RPMI8226 (cell line): ENCODE measurements at places on chromosomes 7 and 10.
A peak's percentile ranks its signal among the peaks of the same experiment; 100 is the strongest.

- DNase-seq: no peak
Observed at GRCh38 chr7:7190142-7190541, 7.8 kb downstream of the C1GALT1 start.

GRCh38 chr10:8183241-8183704, 128.8 kb downstream of the GATA3 start:
- DNase-seq: no peak

DNA sequence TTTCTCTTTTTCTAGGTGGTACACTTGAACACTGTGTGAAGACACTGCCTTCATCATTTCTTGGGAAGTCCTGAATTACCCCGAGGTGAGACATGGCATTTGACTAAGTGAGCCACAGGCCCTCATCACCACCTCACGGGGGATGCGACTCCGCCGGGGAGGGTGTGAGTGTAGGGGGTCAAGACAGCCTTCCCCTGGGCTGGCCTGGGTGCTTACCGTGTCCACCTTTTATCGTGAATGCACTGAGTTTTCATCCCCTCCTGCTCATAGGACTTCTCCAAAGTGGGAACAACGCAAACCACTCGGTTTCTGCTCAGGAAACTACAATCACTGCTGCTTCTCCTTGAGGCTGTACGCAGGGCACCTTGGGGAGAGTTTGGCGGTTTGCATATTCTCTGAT, 176.9 kb downstream of the SH2D4B start:
- no peak for DNase-seq

- no peak for DNase-seq
Observed at GRCh38 chr10:38143587-38143986, 49.5 kb downstream of the ZNF37A start.

DNA sequence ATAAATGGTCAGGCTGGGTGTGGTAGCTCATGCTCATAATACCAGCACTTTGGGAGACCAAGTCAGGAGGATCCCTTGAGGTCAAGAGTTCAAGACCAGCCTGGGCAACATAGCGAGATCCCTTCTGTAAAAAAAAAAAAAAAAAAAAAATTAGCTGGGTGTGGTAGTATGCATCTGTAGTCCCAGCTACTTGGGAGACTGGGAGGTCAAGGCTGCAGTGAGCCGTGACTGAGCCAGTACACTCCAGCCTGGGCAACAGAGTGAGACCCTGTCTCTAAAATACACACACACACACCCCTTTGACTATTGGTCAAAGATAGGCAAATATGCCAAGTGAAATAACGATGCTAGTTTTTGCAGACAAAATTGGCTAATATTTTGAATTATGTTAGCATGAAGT, 80.6 kb downstream of the IGF2BP3 start:
- no peak for DNase-seq

DNA sequence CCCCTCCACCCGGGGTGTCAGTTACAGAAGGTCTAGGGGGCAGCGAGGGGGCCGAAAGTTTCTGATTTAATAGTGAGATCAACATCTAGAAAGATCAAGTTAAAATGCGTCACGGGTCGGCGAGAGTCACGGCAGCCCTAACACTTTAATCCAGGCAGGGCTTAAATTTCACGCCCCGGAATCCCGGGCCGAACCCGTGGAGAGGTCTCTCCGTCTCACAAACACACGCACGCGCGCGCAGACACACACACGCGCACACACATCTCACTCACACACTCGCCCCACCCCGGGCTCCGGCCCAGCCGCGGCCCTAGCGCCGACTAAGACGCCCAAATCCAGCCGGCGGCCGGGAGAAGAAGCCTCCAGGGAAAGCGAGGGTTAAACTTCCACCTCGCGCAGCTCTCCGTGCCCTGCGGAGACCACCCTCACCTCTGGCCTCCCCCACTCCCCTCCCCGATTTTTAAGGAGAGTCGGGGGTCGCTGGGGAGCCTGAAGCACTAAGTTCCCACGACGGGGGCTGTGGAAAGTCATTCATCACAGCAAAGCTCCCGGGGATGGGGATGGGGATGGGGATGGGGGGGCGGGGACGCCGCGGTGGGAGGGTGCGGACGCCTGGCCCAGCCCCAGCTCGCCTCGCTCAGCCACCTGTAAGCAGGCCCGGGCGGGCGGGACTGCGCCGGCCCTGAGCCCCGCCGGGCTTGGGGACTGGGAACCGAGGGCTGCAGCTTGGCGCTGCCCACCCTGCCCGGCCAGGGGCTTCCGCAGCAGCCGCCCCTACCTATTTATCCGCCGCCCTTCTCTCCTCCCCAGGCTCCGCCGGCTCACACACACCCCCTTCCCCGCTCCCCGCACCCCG, 1.6 kb downstream of the PDGFA start:
- DNase-seq: peak; percentile 69

GRCh38 chr7:150964593-150965111, 13.5 kb downstream of the KCNH2 start:
- peak; percentile 91 for DNase-seq

- peak; percentile 68 for DNase-seq
Observed at GRCh38 chr7:47478926-47479711, 102.8 kb downstream of the TNS3 start.

DNA sequence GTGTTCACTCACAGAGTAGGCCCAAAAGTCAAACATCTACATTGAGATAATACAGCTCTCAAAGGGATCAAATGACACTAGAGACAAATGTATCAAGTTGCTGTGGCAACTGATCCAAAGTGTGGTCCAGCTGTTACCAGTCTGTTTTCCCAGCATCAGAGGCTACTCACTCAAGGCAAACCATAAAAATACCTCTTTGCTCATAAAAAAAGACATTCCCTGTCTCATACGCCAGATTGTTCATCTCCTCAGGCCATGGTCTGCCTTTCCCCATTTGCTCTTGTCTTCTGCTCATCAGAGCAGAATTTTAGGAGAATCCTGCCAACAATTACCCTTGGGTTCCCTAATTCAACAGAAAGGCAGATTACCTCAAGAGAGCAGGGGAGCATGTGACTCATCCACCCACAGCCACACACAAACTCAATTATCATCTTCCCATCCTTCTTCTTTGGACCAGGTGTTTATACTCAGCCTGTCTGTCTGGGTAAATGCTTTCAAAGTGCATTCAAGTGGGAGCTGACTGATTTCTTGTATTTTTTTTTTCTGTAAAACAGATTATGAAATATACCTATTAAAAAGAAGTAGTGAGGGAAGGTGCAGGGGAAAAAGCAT, 226.5 kb upstream of the HPS1 start:
- no peak for DNase-seq

- peak; percentile 96 for DNase-seq
Observed at GRCh38 chr7:23471106-23471859, 992 bp upstream of the IGF2BP3 start.

DNA sequence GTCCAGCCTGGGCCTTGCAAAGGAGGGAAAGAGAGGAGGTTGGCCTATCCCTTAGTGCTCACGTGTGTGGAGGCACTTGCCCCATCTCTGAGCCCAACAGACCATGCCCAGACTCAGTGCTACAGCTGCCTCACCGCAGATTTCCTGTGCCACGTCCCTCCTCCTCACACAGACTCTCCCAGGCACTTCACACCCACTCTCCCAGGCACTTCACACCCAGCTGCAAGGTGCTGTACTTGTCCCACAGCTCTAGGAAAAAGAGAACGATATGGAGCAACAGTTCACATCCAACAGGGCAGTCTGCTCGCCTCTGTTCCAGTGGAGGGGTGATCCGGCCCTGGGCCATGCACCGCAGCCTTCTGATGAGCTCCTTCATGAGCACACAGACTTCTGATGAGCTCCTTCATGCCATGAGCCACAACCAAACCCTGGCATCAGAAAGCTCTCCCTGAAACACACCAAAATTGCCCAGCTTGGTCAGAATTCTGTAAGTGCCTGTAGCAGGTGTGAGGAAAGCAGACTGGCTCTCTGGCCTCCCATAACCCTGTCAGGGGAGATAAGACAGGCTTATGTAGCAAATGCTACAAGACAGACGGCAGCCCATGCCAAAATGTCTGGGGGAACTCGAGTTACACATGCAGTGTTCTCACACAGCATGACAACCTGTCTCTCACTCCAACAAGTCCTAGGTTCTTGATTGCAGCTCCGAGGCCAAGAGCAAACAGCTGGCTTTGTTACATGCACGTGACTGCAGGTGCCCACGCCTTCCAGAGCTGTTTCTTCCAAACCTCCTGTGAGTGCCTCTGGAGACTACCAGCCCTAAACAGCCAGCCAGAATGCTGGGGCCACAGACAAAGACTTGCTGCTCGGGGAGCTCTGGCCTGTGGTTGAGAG, 348.5 kb downstream of the GRID1 start:
- DNase-seq: no peak

DNA sequence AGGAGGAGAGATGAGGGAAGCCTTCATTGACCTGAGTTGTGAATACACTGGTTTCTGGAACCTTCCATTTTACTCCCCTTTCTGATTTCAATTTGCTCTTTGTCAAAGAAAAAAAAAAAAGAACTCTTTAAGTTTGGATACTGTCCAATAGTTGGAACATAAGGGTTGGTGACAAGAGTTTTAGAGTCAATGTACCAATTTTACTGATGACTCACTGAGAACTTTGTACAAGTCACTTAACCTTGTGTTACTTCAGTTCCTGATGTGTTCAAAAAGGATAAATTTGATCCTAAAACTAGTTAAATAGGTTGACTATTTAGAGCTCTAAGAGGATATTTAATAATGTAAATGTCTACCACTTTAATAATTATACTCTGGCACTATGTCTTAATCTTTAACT, 4.1 kb upstream of the CDK14 start:
- no peak for DNase-seq

DNA sequence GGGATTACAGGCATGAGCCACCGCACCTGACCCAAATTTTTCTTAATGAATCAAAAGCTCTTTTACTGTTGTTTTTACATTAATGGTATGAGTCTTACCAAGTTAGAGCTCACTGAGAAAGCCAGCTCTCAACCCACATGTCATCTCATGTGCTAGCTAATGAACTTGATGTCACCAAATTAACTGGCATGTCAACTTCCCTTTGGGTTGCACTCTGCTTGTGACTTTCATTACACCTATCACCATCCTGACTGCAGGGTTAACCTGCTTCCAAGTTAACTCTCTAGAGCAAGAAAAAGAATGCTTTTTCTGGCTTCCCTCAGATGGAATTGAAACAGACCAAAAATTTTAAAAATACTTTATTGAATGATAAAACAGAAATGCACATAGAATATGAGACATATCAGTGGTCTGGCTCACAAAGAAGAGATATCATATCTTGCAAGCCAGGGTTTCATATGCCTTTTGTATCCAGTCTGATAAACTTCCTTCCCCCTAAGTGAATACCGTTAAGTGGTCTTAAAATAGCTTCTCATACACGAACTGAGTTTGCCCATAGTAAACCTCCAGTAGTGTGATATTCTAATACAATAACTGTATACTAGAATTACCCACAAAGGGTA, 42.9 kb upstream of the TRIM24 start:
- DNase-seq: no peak

- no peak for DNase-seq
Observed at GRCh38 chr10:82576093-82576492, 701.1 kb downstream of the NRG3 start.

DNA sequence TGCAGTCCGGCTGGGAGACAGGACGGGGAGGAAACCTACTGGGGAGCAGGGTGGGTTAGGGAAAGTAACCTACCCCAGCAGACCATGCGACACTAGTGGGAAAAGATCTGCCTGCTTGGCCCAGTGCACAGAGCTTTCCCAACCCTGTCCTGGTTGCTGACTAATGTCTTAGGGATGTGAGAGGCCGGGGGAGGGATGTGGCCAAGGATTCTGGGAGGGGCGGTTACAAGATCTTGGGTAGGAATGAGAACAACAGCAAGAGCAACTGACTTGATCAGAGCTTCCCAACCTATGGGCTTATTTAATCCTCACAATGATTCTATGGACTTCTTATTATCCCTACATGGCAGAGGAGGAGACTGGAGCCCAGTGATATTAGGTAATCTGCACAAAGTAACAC, 24.0 kb upstream of the EIF5AL1 start:
- no peak for DNase-seq

DNA sequence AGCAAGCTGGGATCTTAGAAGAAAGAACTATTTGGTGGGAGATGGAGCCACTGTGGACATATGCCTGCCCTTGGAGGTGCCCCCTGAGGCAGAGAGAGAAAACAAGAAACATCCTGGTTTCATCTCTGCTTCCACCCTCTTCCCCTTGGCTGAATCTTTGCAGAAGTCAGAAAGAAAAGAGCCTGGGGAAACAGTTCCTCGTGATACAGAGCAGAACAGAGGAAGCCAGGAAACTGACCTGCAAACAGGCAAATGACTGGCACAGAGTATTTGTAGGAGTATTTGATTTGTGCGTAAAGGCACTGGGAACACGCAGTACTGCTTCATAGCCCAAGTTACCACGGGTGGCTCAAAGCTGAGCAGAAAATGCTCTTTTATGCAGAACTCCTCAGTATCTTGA, 7.0 kb upstream of the KEL start:
- no peak for DNase-seq

GRCh38 chr7:21543528-21544302, 876 bp downstream of the DNAH11 start:
- peak; percentile 79 for DNase-seq

- peak; percentile 52 for DNase-seq
Observed at GRCh38 chr7:42931447-42931833, 534 bp downstream of the PSMA2 start.

- DNase-seq: no peak
Observed at GRCh38 chr7:41475801-41476459, 227.0 kb downstream of the INHBA start.

GRCh38 chr10:44024356-44025116, 360.4 kb downstream of the CXCL12 start:
- DNase-seq: no peak

- no peak for DNase-seq
Observed at GRCh38 chr10:23324351-23324750, 20.2 kb downstream of the C10orf67 start.

GRCh38 chr7:155549226-155549625, 2.9 kb upstream of the CNPY1 start:
- no peak for DNase-seq

- DNase-seq: no peak
Observed at GRCh38 chr7:87057210-87057609, 2.2 kb downstream of the ELAPOR2 start.

GRCh38 chr7:136114966-136115762, 138.0 kb upstream of the MTPN start:
- peak; percentile 79 for DNase-seq

DNA sequence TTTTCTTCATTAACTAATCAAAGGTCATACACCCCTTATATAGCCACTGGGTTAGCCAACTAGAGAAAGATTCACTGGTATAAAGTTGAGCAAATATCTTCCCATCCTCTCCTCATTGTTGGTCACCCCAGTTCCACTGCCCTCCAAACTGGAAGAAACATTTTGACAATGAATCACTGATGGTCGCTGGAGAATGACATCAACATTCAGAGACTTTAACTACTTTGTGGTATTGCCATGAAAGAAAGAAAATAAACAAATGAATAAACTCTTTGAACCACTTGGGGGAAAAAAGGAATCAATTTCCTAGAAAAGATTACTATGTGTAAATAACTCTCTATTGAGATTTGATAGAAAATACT, 23.4 kb downstream of the HYCC1 start:
- DNase-seq: no peak
